CD4-positive, alpha-beta T cell treated with Interleukin-10 for 1 hour (primary cell): ENCODE measurements at places on chromosomes 6 and 20.

DNA sequence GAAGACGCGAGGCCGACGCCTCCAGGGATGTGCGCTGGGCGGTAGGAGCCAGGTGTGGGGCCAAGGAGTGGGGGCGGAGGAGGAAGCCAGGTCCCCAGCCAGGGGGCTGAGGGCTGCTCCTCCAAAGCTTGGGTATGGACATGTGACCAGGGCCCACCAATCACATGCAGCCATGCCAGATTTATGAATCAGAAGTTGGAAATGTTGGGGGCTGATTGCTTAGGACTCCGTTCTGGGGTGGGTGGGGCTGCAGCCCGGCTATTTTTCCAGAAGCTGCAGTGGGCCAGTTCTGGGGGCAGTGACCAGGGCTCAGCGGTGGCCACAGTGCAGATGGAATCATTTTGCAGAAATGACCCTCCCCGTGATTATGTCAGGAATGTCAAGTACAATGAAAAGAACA lies 96.0 kb downstream of the CEBPB start:
- DNase-seq = no peak

- no peak for DNase-seq
Measured at GRCh38 chr6:44260451-44261297, 3.3 kb upstream of the SLC35B2 start.

DNA sequence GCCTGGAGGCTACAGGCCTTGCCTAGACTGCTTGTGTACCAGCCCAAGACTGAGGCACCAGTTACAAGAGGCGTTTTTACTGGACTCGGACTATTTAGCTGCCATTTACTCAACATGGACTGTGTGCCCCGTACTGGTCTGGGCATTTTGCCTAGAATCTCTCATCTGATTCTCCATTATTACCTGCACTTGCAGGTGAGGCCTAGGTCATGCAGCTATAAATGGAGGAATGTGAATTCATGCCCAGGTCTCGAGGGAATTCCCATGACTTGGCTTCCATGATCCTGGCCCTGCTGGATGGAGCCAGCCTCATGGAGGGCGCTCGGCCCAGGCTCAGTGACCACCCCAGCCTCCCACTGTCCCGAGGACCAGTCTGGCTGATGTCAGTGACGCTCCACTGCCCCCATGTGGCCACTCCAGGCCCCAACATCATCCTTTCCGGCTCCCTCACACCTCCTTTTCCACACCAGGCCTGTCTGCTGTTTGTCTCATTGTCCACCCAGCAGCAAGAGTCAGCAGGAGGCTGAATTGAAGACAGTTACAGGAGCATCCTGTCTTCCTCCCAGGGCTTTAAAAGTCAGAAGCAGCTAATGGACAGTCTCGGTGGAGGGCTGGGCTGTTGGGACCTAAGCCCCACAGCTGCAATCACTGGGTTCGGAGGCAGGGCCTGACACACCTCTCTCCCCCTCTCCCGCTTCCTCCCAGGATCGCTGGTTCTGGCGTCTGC lies 8.7 kb downstream of the MMP24OS start:
- DNase-seq = peak; percentile 48

DNA sequence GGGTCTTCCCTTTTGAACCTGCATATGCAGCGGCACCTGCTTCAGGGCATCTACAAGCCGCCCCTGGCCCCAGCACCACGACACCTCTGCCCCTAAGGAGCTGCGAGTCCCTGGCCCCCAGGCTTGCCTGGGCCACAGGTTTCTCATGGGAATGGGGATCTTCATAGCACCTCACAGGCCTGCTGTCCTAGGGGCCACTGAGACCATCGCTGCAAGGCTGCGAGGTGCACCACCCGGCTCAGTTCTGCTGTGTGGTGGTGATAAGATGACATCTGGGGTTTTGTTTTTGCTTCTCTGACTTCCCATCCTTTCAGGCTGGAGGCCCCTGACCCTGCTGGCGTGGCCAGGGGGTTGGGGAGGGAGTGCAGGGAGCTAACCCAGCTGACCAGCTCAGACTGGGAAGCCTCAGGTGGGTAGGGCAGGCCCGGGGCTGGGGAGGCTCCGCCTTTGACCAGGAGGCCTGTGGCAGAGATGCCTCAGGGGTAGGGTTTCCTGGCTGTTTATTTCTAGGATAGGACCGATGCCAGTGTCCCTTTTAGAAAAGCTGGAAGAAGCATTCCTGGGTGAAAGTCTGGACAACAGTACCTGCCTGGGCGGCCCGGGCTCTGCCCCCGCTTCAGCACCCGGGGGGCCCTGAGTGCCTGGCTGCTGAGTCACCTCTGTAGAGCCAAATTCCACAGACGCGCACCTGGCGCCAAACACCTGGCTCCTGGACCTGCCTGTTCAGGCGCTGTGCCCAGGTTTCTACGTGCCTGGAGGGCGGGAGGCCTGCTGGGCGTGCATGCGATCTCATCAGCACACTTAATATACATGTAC lies 264.7 kb downstream of the DLL1 start:
- DNase-seq = no peak

DNA sequence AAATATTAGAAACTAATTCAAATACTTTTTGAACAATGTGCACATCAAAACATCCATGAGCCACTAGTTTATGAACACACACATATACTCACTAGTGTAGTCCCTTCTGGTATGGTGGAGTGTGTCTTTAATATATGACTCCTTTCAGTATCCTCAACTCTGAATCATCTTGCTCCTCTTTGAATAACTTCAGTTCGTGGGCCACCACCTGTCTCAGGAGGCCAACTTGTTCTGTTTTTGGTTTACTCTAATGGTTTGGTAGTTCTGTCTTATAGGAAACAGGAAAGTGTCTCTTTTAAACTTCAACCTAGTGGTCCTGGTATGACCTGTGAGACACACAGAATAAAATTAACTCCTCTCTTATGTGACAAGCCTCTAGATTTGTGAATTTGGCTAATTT lies 55.6 kb downstream of the ZNF292 start:
- DNase-seq = no peak

- no peak for DNase-seq
Measured at GRCh38 chr6:84926189-84927155, 162.1 kb upstream of the TBX18 start.
